ENCODE measurements at places on chromosomes 12 and 14.

- DNase-seq: no peak
Observed at GRCh38 chr12:103928682-103929045, 1.5 kb upstream of the HSP90B1 start.

DNA sequence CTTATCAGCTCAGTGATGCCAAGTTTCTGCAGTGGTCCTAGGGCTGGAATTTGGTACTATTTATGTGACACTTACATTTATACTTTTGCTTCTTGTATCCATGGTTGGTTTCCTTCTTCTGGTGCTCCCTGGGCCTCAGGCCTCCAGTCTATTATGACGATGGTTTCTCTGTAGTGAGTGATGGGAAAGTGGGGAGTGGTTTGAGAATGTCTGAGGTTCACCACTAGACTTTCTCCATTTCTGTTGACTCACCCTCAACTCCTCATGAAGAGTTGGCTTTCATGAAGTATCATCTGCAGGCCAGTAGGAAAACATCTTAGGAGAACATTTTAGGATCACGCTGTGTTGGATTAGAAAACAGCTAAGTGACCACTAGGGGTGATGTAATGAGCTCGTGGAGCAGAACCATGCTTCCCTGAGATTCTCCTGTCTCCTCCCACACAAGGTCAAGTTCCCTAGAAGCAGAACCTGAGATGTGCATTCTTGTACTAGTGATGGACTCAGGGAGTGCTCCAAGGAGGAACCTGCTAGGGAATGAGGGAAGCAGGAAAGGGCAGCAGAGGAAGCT, 32.1 kb downstream of the RPH3A start:
- no peak for DNase-seq

- DNase-seq: no peak
Observed at GRCh38 chr14:59081720-59082119, 106.7 kb upstream of the DAAM1 start.

DNA sequence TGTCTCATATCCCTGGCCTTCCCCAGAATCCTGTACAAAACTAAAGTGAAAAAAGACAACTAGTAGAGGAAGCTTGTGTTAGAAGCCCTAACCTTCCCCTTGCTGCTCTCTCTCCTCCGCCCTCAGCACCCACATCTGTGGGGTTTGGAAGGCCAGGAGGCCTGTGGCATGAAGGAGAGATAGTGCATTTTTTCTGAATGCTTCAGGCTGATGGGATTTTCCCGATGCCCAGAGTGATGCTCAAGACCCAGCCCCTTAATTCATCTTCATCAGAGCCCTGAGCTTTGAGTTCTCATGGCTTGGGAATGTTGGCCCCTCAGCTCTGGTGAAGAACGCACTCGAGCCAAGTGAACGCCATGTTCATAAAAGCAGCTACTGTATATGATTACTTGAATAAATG, 5.9 kb downstream of the FGF6 start:
- no peak for DNase-seq

GRCh38 chr12:111157486-111157885, 211.4 kb downstream of the PHETA1 start:
- DNase-seq: no peak

- DNase-seq: no peak
Observed at GRCh38 chr14:105209091-105209490, 28.0 kb upstream of the NUDT14 start.
